ENCODE measurements at places on chromosomes 12 and 14.

GRCh38 chr12:128613837-128614590 lies 209.7 kb downstream of the SLC15A4 start:
- no peak for DNase-seq

GRCh38 chr12:7060353-7060954 lies at the start of gene C1S:
Gene C1S, plus strand, starts transcription at chr12:7060718. Its CDS starts 1,195 bp downstream, at chr12:7061913.
- peak; percentile 74 for DNase-seq

DNA sequence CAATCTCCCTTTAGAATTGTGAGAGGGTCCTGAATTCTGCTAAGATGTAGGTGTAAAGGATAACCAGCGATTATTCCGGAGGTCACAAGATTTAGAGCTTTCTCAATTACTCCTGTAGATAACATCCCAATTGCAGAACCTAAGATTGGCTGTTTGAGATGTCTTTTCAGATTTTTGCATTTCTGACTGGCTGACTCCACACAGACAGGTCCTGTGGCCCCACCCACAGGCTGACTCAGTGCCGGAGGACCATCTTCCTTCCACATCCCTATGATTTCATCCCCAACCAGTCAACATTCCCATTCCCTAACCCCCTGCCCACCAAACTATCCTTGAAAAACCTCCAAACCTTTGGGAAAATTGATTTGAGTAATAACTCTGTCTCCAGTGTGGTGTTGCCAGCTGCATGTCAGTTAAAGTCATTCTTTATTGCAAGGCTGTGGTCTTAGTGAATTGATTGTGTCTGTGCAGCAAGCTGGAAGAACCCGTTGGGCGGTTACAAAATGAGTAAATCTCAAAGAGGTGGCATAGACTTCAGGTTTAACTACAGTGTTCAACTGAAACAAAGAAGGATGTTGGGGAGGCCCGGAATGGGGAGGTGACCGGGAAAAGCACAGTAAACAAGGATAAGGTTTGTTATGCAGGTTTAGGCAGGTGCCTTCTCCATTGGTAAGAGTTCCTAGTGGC lies 10.6 kb downstream of the FNTB start:
- DNase-seq = no peak

GRCh38 chr12:4734625-4735340 lies 14.6 kb downstream of the GALNT8 start:
- no peak for DNase-seq

- DNase-seq = no peak
Observed at GRCh38 chr12:4824380-4824779, 85.3 kb upstream of the KCNA1 start.

DNA sequence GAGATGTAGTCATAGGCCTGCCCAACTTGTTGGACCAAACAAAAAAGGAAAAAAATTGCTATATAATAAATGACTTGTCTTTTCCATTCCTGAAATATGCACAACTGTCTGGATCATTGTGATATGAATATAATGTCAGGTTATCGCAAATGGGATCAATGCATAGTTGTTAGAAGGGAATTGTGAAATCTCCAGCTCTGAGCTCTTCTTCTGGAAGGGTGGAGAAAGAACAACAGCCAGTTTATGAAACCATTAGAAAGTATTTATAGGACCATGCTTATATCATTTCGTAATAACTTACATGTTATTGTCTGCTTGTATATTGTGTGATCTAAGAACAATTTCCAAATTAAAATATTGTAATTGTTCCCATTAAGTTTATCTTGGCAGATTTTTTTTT lies 35.7 kb upstream of the HIF1A start:
- DNase-seq = no peak

DNA sequence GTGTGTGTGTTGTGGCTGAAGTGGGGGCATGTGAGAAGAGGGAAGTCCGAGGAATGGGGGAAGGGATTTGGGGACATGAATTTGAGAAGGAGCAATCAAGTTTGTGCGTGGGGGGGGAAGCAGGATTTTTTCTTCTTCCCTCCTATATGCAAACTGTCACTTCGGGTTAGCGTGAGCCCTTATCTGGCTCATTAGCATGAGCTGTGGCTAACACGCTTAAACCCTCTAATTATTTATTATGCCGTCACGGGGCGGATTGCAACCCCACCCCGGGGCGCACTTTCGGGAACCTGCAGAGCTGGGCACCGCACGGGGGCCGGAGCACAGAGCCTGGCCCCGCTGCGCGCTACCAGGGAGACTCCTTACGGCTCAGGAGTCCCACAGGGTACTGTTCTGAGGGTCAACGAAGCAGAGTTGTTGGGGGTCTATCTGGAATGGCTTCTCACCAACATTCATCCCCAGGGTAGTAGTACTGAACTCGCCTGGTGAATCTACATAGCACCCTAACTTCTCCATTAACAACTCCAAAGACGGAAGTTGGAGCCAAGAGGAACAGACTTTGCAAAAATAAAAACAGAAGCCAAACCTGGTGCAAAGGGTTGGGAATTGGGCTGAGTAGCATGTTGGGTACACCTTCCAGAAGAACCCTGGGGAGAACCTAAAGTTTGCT lies 6.4 kb upstream of the ASCL1 start:
- DNase-seq = no peak

GRCh38 chr14:98234208-98234607 lies 1037.8 kb downstream of the BCL11B start:
- DNase-seq = no peak

- DNase-seq = no peak
Observed at GRCh38 chr12:121939186-121939585, 20.8 kb downstream of the CFAP251 start.

- DNase-seq = no peak
Observed at GRCh38 chr14:52025310-52025709, 36.0 kb downstream of the RTRAF start.

DNA sequence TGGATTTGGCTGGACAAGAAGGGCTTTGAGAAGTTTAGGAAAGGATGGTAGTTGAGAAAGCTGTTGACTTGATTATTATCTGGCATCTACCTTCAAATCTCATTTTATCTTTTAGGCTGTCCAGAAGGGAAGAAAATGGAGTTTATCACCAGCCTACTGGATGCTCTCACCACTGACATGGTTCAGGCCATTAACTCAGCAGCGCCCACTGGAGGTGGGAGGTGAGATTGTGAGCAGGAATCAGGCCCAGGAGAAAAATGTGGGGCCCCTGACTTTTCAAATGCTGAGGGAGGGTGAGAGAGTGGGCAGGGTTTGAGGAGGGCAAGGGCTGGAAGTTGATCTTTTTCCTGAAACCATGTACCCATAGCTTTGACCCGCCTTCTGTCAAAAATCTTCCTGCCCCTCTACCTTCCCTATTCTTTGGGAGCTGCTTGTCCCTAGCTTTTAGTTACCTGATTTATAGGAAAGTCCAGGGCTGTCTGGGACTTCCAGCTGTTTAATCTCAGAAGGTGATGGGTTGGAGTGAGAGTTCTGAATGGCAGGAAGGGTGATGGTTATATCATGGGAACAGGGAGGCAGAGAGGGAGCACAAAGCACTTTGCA lies 134.2 kb downstream of the SMOC1 start:
- peak; percentile 63 for DNase-seq

DNA sequence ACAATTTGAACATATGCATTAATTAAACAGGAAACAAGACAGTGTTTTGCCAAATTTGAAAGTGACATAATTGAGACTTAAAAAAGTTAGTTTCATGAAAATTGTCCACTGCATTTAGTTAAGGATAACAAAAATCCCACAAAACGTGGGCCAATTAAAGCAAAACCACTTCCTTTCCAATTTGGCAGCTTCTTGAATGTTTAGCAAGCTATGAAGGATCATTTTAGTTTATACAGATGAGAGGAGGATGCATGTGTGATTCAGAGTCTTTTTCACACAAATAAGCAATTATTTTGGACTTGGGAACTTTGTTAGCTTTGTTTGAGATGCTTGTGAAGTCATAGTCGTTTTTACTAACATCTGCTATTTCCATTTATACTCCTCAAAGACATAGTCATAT lies 109.6 kb downstream of the ATXN7L3B start:
- DNase-seq = no peak

GRCh38 chr12:92221656-92222315 lies 76.1 kb upstream of the BTG1 start:
- no peak for DNase-seq

GRCh38 chr12:4564818-4565217 lies 2.8 kb downstream of the DYRK4 start:
- DNase-seq = no peak

GRCh38 chr12:97960225-97960624 lies 497.6 kb downstream of the RMST start:
- no peak for DNase-seq

DNA sequence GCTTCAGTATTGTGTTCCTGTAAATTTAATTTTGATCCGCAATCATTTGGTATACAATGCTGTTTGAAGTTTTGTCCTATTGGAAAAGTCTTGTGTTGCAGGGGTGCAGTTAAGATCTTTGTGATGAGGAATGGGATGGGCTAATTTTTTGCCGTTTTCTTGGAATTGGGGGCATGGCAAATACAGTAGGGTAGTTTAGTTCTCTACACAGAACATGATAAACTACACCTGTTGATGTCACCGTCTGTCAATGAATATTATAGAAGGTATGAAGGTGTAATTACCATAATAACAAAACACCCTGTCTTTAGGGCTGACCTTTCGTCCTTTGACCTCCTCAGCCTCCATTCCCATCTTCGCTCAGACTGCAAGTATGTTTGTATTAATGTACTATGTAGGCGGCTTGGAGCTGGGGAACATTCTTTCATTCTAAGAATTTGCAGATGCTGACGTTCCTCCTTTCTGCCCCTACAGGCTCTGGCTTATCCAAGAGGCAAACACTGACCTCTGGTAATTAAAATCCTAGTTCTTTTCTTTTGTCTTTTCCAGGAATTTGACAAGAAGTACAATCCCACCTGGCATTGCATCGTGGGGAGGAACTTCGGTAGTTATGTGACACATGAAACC lies 1.7 kb downstream of the DYNLL1 start:
- no peak for DNase-seq

GRCh38 chr14:91470216-91470615 lies 39.9 kb downstream of the PPP4R3A start:
- no peak for DNase-seq

GRCh38 chr12:115511986-115512711 lies 765.3 kb downstream of the MED13L start:
- DNase-seq = no peak

GRCh38 chr12:78120306-78120705 lies 289.6 kb downstream of the NAV3 start:
- DNase-seq = no peak

Data from D341Med (cell line).